Uterus (tissue), 4 donors: ENCODE measurements at places on chromosomes 12 and 14. TPM values are rescaled to one million over a fixed set of nuclear protein-coding genes. Genes with fewer than 3 reads are reported as not detected.

The POTEG gene
- total RNA-seq, result not detected

The FLRT2 gene
- total RNA-seq, result 13.7 TPM

The MYO1H gene
- not detected for total RNA-seq

The OTOGL gene
- total RNA-seq, result 0.26 TPM

The JPH4 gene
- 32.3 TPM for total RNA-seq

The CD69 gene
- 2.4 TPM for total RNA-seq

The GPD1 gene
- not detected for total RNA-seq

DNA sequence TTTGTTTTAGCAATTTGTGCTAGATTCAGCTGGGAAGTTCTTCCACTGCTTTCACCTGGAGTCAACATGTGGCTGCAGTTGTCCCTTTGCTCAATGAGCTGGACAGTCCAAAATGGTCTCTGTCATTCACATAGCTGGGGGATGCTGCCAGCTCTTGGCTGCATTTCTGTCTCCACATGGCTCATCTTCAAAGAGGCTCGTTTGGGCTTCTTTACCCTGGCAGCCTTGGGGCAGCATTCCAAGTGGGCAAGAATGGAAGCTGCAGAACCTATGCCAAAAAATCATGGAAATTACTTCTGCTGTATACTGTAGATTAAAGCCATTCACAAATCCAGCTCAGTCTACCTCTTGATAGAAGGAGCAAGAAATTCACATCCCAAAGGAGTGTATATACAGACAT is 199.1 kb downstream of the SLC5A8 start:
- DNase-seq, result no peak

DNA sequence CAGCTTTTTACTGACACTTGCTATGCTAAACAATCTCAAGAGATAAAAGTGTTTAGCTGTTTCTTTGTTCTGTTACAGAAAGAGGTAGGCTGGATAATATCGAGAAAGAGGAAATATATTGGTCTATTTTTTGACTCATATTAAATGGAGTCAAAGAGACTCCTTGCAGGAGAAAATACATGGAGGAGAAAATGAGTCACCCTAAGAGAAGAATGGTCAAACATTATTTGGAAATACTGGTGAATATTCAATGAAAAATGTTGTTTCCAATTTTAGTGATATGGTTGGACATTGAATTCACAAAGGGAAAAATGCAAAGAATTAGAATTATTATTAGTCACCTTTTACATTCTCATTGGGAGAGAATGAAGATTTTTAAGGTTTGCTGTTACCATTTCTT is 3.2 kb downstream of the KCNJ8 start:
- DNase-seq, result no peak

GRCh38 chr12:69354556-69355187 is 4.9 kb upstream of the YEATS4 start:
- no peak for DNase-seq

DNA sequence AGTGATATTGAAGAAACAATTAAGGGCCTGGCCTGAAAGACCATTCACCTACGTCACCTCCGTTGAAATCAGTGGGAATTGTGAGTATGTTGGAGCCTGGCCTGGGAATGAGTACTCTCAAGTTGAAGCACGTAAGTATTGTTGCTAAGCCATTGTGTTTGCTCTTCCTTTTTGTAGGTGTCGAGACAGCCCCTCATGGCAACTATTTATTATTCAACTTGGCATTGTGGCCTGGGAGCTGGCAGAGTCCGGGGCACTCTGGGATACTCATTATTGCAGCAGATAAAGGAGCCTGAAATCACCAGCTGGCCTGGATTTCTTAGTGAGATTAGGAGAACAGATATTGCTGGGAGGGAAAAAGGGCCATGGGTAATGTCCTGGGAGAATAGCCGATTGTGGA is 147.4 kb downstream of the C12orf75 start:
- DNase-seq, result no peak

- no peak for DNase-seq
These were observed 59.1 kb downstream of the DCAF5 start for GRCh38 chr14:69093631-69094421.

DNA sequence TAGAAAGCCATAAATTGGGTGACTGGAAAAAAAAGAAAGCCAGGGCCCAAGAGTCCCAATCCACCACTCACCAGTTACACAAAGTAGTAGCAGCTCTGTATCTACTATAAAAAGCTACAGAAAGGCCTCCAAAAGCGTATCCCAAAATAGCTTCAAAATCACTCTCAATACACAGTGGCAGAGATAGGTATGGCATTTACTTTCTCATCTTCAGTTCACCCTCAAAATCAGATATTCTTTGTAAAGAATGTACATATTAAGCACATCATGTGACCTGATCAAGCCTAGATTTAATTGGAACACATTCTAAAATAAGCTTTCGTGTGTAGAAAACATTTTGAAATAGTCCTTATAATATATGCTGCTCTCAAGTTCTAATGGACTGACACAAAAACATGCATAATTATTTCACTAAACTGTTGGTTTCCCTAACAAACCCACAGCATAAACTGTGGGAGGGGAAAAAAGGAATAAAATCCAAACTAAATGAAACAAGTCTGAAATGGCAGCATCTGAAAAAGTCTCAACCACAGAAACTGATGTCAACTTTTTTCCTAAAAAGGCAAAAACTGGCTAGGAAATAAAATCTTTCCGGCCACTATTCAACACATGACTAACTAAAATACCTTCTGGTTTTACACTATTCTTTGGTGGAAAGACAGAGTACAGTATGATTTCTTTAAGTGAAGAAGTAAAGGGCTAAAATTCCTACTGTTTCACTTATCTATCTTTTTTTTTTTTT is 25.9 kb downstream of the UBE2N start:
- no peak for DNase-seq

DNA sequence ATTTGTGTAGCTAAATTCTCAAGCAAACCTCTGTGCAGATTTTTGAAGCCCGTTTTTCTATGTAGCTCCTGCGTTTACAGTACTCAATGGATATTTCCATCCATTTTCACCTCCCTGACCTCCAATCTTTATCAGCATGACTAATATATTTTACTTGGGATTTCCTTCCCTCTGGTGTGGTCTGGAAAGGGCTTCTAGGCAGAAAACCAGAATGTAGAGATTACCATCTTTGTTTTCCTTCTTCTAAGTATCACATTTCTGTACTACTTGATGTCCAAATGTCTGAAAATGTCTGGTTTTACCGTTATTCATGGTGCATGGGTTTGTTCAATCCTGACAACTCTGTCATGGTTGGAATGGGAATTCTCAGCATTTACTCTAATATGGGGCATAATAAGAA is 907.6 kb upstream of the FLRT2 start:
- DNase-seq, result no peak

DNA sequence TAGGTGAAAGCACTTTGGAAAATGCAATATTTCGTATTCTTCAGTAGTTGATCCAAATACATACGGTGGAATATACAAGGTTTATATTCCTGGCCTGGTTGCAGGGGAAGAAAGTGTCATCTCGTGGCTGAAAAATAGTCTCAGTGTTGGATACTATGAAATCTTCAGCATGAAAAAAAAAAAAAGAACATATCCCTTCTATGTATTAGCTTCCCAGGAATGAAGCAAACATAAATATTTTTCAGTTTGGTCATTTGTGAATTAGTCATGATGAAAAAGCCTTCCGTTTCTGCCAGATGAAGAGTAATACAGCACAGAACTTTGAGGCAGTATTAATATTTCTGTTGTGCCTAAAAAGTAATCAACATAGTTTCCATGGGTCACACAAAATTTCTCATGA is 36.7 kb downstream of the FLRT2 start:
- no peak for DNase-seq

DNA sequence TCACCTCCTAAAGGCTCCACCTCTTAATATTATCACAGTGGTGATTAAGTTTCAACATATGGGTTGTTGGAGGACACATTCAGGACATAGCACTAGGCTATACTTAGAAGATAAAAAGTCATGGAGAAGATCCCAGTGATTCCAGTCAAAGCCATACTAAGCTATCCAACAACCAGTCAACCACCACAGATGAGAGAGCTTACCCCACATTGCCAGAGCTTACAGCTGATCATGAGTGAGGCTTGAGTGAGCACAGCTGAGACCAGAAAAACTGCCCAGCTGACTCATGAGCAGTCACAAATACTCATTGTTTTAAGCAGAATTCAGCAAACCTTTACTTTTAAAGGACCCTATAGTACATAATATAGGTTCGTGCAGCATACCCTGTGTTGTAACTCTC is 85.1 kb downstream of the DRAM1 start:
- DNase-seq, result no peak

DNA sequence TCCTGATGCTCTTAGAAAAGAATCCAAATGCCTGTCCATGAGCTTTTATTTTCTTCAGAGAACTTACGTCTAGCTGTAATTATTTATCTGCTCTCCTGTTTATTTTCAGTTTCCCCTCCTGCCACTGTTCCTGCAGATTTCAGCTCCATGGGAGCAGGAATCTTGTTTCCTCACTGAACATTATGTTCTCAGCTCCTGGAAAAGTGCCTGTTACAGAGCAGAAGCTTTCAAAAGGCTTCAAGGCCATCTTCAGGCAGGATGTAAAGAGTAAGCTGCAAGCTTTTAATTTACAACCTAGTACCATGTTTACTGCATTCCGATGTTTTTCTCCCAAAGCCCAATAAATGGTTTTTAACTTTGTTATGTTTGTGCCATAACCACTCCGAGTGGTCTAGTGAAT is 98.4 kb upstream of the BTG1 start:
- DNase-seq, result peak; percentile 42

DNA sequence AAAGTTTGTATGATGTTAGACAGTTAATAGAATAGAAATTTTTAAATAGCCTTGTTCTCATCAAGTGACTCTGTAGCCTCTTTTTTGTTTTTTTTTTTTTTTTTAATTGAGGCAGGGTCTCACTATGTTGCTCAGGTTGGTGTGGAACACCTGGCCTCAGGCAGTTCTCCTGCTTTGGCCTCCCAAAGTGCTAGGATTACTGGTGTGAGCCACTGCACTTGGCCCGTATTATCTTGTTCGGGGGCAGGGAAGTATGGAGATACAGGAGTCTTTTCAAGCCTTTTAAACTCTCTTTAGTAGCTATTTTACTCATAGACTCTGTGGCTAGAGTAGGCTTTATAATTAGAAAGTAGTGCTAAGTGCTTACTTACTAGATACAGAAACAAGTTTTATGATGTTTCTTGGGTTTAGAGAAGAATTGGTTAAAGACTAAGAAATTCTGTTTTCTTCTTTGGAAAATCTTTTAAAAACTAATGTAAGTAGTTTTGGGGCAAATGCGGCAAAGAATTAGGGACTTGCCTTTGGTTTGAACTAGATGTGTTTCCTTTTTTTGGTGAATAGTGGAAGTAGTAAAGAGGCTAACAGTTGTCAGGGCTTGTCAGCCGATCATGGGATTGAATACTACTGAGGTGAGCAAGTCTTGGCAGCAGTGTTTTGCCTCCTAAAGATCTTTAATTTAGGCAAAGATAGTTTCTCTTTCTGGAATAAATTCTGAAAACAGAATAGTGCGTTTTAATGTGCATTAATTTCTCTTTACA is 31.3 kb downstream of the FBXO34 start:
- DNase-seq, result no peak

GRCh38 chr14:67963545-67963944 is 144.0 kb downstream of the RAD51B start:
- DNase-seq, result no peak

DNA sequence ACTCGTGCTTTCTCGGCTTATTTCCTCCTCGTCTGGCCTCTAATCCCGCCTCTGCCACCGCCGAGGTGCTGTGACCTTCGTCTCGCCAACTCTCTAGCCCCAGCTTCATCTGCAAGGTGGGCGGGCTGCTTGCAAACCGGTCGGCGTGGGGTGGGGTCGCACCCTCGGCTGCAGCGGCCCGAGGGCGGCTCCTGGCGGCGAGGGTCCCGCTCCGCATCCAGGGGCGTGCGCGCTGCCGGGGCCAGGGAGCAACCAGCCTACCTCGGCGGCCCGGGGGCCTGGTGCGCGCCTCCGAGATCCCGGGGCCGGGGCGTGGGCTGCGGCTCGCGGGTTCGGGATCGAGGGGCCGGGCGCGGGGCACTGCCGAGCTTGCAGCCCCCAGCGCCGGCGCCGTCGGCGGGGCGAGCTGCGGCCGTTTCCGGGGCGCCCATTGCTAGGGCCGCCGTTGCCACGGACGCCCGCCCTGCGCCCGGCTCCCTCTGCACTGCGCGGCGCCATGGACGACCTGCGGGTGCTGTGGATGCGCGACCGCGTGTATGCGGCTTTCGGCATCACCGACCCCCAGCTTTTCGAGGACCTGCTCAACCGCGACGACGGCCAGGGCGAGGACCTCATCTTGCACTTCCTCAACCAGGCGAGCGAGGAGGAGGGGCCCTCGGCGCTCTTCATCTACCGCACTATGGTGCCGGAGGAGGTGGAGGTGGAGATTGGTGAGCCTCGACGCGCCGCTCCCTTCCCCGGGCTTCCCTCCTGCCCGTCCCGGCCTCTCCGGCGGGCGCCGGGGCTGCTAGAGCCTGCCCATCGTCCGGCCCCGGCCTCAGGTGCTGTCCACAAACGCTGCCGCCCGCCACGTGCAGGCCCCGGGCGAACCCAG is at the start of gene DNAH10:
DNAH10 (plus strand) TSS at position 461 of the 874 bp plus-strand sequence; CDS start at position 497, 36 bp downstream.
- no peak for DNase-seq

DNA sequence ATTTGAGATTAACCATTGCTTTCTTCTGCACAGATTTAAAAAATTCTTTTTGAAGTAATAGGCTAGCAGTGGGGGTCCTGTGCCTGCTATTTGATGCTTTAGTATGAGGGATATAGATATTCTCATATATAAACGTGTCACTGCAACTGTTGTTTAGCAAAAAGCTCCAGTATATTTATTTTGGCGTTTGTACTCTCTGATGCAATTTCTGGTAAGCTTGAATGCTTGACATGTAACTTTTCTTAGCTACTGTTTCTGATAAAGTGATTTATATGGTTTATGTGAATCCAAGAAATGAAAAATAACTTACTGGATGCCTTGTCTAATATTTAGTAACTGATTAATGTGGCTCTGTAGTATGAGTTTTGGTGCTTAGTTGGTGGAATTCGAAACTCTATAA is 77.1 kb downstream of the TTLL5 start:
- DNase-seq, result no peak

- no peak for DNase-seq
These were observed 109.9 kb downstream of the NAV3 start for GRCh38 chr12:77940567-77940966.

- no peak for DNase-seq
These were observed 3.2 kb downstream of the PLD4 start for GRCh38 chr14:104927901-104928300.

- DNase-seq, result no peak
These were observed 164.5 kb downstream of the CRADD start for GRCh38 chr12:93841671-93842070.

GRCh38 chr12:40469736-40470135 is 222.5 kb upstream of the CNTN1 start:
- DNase-seq, result no peak

DNA sequence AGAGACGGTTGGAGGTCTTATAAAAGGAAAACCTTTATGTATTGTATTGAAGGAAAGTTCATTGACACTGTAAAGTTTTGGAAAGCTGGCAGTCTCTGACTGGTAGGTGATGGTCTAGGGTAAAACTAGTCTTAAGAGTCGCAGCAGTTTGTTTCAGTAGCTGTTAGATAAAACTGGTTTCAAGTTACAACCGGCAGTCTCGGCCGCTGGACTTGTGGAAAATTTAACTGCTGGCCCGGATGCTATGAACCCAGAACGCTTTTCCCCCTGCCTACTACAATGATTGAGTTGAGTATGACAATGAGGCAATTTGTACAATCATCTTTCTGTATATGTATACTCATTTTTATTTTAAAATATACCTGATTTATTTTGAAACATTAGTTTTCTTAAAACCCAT is 1426.9 kb downstream of the AACS start:
- DNase-seq, result no peak

- no peak for DNase-seq
These were observed 241.8 kb upstream of the ATP2B1 start for GRCh38 chr12:89950421-89950820.
